ENCODE measurements at places on chromosomes 12 and 14.
A peak's percentile ranks its signal among the peaks of the same experiment; 100 is the strongest.

GRCh38 chr14:105005929-105006830 is 14.7 kb downstream of the CDCA4 start:
- no peak for ATAC-seq

DNA sequence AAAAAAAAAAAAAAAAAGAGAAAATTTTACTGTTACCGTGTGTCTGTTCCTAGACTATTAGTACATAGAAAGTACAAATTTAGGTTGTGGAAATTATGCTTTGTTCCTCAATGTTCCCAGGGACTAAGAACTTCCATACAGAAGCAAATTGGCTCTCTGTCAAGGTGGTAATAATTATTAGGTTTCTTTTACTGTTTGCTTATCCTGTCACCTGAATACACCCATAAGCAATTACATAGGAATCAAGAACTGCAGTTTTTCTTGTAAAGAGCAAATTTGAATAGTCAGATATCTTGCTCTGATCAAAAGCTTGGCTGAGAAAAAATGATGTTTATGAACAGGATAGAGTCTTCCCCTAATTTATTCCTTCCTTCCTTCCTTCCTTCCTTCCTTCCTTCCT is 191.2 kb downstream of the AEBP2 start:
- ATAC-seq = no peak

DNA sequence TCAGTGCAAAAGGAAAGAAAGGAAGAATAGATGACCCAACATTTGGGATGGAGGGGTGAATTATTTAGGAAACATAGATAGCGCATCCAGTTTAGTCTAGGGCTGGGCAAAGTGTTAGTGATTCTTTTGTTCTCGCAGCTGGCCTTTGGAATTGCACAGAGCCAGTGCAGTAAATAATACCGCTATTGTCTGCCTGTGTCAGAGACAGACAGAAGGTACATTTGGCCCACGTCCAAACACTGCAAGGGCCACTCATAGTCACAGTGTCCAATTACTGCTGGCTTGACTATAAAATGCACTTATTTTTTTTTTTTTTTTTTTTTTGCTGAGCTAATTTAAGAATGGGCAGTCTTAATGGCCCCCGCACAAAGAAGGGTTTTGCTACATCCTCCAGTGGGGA is 638.6 kb downstream of the BCL11B start:
- peak; percentile 98 for ATAC-seq

DNA sequence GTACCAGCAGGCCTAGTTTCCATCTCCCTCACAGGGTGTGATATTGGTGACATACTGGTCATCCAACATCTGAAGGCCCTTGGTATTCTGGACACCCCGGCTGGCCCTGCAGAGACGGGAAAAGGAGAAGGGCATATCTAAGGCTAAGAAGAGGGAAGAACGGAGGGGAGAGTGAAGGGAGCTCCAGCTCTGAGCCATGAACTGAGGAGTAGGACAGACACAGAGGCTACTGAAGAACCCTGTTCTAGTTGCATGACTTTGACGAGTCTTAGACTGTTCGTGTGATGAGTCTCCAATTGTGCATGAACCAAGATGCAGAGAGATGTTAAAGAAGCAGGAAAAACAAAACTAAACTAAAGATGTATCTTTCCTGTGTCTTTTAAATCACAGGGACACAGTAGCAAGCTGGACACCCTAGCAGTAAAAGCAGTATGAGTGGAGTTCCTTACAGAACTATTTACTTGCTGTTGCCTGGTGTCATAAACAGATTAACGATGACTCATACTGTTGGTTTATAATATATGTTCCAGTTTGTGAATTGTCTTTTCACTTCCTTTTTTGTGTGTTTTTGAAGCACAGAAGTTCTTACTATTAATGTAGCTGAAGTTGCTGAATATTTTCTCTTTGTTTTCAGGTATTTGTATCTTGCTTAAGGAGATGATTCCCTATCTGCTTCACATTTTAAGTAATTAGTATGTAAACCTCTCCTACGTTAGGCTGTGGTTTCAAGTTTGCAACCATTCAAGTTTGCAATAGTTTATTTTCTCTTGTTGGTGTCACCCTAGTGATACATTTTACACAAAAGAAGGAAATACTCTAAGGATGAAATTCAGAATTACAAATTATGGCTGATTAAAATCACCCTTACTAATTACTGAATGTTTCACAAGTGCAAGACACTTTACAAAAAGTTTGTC is 15.7 kb downstream of the FAR2 start:
- peak; percentile 99 for ATAC-seq

DNA sequence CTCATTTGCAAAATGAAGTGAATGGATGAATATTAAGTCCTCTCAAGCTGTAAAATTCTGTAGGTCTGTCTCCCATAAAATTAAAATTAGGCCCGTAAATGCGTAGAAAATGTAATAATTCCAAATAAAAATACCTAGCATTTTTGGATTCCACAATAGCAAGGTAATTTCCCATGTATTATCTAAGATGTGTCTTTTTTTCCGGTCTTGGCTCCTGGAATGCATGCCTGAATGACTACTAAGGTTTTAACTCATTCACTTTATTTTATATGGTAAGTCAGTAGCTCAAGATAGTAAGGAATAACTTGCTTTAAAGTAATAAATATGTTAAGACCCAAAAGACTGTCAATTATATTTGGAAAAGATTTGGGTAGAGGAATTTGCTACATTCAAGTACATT is 11.1 kb downstream of the TXNRD1 start:
- no peak for ATAC-seq

DNA sequence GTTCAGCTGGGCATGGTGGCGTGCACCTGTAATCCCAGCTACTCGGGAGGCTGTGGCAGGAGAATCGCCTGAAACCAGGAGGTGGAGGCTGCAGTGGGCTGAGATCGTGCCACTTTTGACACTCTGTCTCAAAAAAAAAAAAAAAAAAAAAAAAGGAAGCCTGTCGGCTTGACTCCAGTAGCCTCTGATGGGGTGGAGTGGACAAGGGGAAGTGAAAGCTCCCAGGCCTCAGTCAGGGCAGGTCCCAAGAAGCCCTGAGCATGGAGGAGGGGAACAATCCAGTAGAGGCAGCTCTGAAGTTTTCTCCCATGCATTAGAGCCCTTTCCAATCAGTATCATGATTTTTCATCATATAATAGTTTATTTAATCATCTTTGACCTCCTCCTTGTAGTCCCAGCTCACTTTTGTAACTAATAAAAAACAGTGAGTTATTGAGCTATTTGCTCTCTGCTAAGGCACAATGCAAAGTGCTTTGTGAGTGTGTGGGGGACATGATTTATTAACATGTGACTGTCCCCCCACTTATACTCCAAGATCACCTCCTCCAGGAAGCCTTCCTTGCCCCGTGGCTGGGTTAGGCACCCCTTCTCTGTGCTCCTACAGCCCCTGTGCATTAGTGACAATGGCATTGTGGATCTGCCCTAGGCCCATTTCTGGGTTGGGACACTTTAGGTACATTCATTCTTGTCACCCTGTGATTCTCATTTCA is 4.7 kb upstream of the SSH1 start:
- no peak for ATAC-seq

DNA sequence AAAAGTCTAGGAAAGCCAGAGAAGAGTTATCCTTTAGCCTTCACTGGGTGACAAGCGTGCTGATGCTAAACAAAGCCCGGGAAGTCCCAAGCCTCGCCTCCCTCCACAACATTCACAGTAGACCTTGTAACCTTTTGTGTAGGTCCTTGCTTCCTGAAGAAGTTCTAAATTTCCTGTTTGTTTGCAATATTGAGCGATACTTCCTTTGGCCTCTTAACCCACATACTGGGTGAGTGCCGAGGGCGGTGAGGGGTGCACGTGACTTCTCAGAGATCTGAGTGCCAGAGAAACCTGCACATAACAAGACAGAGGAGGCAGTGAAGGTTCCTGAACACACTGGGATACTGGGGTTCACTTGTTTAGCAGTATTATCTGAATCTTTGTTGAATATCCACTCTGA is 134.3 kb downstream of the PLXNC1 start:
- ATAC-seq = no peak

DNA sequence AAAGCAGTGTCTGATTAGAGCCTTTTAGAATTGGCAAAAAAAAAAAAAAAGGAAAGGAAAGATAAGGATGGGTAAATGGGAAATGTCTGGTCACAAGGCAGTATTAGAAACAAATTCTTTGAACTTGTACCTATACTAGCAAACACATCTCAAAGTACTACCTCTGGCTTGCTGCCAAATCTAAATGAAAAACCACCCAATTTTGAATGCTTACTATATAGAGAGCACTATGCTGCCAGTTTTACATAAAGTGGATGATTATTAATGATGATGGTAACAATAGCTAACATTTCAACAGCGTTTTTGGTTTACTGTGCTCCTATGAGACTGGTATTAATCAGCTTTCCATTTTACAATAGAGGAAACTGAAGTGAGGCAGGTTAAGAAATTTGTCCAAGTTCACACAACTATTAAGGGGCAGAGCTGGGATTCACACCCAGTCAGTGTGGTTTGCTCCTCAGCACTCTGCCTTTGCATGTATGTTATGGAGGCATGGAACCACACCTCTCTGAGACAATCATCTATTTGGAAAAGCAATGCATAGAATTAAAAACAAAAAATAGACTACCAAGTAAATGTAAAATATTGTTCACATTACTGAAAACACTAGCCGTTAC is 34.2 kb downstream of the ATP2B1 start:
- ATAC-seq = no peak

DNA sequence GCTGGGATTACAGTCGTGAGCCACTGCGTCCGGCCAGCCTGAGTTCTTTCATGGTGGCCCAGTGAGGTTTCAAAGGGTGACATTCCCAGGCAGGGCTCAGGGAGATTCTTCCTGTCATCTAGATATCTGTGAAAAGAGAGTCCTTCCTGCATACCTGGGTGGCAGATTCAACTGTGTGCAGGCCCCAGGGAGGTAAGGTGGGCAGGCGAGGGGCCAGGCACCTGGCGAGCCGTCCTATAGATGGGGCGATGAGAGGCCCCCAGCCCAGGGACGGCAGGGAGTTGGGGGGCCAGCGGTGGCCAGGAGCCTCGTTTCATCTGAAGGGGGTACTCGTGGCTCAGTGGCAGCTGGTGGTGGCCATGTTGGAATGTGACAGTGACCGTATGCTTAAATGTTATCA is 7.1 kb upstream of the EP400 start:
- ATAC-seq = no peak

- no peak for ATAC-seq
These were observed 6.7 kb upstream of the SLC10A1 start for GRCh38 chr14:69803753-69804152.

DNA sequence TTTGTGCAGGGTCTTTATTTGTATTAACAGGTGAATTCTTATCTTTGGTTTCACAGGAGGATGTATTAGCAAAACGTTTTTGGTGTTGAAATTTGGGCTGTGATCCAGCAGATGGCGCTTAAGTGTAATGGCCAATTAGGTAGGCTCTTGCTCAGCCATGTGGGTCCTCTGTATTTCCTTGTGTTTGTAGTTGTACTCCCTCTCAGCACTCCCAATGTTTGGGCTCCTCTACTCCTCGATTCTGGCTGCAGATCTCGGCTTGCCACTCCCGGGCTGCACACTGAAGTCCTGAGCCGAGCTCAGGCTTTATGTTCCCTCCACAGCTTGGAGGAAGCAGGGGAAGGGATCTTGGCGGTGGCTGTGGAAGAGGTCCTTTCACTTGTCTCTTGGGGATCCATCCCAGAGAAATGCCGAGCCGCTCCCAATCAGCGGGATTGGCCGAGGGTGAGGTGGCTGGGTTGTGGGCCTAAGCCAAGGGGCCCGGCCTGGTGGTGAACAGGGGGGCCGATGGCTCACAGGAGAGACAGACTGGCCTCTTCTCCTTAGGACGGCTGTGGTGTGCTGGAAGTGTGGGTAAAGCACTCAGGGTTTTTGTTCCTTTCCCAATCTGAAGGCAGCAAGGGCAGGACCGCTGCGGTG is 133.7 kb downstream of the AEBP2 start:
- ATAC-seq = peak; percentile 78

DNA sequence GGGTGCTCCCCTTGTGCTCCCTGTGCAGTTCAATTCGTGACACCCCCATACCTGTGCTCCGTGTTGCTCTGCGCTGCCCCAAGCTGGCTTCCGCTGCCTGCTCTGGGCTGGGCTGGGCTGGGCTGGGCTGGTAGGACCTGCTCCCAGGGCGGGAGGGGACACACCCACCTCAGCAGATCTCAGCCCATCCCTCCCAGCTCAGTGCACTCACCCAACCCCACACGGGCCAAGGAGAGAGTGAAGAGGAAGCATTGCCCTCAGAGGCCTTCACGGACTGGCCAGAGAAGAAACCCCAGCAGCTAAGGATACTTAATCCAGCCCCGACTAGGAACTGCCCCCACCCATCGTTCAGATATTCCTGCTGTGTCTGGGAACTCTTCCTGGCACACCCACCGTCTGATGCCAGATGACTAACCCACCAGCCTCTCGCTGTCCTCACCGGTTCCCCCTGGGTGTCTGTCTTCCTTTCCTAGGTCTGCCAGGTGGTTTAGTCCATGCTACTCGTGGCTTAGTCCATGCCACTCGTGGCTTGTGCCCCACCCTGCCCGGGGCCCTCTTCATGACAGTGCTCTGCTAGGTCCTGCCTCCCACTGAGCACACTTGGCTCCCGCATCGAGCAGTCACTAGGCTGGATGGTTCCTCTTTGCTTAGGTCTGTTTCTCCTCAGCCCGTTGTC is at the start of gene LPAR5:
Gene LPAR5, minus strand, starts transcription at position 104 of the 676 bp plus-strand sequence. CDS start 14,711 bp downstream, outside the sequence.
- peak; percentile 86 for ATAC-seq

DNA sequence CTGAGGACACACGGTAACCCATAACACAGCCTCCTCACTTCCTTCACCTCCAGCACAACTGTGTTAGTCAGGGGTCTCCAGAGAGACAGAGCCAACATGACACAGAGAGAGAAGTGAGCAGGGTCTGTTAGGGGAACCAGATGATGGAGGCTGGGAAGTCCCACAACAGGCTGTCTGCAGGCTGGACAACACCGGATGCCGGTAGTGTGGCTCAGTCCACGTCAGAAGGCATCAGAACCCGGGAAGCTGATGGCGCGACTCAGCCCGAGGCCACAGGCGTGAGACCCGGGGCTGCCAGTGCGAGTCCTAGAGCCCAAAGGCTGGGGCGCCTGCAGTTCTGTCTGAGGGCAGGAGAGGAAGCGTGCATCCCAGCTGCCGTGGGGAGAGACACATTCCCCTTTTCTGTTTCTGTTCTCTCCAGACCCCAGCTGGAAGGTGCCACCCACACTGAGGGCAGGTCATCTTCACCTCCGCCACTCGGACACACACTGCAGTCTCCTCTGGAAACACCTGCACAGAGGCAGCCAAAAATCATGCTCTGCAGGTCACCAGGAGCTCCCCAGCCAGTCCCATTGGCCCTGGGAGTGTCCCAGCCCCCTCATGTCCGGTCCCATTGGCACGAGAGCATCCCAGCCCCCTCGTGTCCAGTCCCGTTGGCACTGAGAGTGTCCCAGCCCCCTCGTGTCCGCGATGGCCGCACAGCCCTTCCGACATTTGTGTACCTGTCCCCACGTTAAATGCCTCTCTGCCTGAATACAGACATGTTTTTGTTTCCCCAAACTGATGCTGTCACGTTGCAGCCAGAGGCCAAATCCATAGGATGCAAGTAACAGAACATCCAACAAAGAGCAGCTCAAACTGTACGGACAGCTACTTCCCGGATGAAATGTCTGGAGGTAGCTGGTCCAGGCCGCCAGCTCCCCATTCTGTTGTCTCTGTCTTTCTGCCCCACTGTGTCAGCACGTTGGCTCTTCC is 7.9 kb upstream of the FBRSL1 start:
- ATAC-seq = no peak

- ATAC-seq = peak; percentile 96
These were observed 77.0 kb upstream of the FOXN3 start for GRCh38 chr14:89493877-89494634.

Data from motor neuron (in vitro differentiated cells).